ENCODE measurements at places on chromosomes 12 and 14.

- peak; percentile 39 for DNase-seq
- no peaks in the 10 kb centered on the region for H3K27me3 ChIP-seq
- peak overlapping the region; percentile 13 for H3K4me3 ChIP-seq
Measured at GRCh38 chr12:15796493-15797141, 7.4 kb upstream of the EPS8 start.

GRCh38 chr12:89649139-89649538 is 59.5 kb downstream of the ATP2B1 start:
- DNase-seq = no peak
- H3K27me3 ChIP-seq = no peaks in the 10 kb centered on the region
- H3K4me1 ChIP-seq = no peaks in the 10 kb centered on the region
- H3K36me3 ChIP-seq = peaks cover 10% of the 10 kb centered on the region

GRCh38 chr12:11827091-11828061 is 177.9 kb downstream of the ETV6 start:
- no peaks in the 10 kb centered on the region for H3K4me1 ChIP-seq
- H3K27me3 ChIP-seq = no peaks in the 10 kb centered on the region

DNA sequence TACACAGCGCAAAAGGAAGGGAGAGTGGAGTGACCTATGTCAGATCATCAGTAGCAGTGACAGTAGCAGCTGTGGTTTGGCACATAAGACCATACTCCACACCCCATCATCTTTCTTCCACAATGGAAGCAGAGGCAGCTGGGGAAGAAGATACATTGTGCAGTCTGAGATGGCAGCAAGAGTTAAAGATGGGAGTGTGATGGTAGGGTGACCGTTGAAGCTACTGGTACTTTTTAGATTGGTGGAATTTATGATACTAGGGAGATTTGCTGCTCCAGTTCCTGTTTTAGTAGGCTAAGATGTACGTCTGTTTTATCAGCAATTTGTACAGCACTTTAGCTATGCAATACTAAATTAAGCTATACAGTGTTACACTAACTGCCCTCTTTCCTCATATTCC is 291.0 kb downstream of the FUT8 start:
- no peak for DNase-seq
- H3K36me3 ChIP-seq = peaks cover 17% of the 10 kb centered on the region
- no peak overlapping the region for H3K4me3 ChIP-seq
- H3K27ac ChIP-seq = no peak overlapping the region
- H3K27me3 ChIP-seq = no peaks in the 10 kb centered on the region
- H3K4me1 ChIP-seq = no peaks in the 10 kb centered on the region

DNA sequence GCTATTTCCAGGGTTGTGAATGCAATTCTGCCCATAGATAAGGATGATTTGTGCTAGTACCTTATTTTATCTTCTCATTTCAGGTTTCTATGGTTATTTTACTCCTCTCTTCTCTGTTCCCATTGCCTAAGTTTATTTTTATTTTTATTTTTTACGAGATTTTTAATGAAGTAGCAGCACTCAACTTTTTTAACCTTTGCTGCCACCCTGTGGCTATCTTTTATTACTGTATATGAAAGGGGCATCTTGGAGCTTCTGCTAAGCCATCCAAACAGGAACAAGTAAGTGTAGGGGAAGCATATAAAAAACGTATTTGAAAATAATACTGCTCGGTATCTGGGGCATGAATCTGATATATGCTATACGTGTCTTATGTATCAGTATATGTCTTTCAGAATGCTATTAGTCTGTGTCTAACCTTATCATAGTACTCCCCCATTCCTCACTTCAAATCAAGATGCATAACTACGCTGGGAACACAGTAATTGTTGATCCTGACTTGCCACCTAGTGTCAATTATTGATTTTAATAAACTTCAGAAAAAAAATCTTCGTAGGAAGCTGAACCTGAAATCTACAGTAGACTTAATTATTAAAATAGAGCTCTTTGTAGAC is 60.3 kb downstream of the KLRG1 start:
- H3K4me1 ChIP-seq = no peaks in the 10 kb centered on the region
- H3K4me3 ChIP-seq = no peak overlapping the region
- peaks cover 13% of the 10 kb centered on the region for H3K27me3 ChIP-seq
- peak; percentile 34 for DNase-seq
- no peak overlapping the region for H3K27ac ChIP-seq

DNA sequence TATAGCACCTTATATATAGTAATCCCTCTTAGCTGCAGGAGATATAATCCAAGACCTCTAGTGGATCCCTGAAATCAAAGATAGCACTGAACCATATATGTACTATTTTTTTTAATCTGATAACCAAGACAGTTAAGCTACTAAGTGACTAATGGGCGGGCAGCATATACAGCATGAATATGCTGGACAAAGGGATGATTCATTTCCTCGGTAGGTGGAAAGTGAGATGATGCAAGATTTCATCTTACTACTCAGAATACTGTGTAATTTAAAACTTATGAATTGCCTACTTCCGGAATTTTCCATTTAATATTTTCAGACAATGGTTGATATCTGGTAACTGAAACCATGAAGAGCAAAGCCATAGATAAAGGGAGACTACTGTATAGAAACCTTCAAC is 36.2 kb downstream of the PRMT8 start:
- no peak overlapping the region for H3K27ac ChIP-seq
- peaks cover 45% of the 10 kb centered on the region for H3K27me3 ChIP-seq
- no peaks in the 10 kb centered on the region for H3K36me3 ChIP-seq
- DNase-seq = peak; percentile 46

GRCh38 chr14:79701371-79701770 is 509.9 kb downstream of the DIO2 start:
- H3K36me3 ChIP-seq = no peaks in the 10 kb centered on the region
- H3K27me3 ChIP-seq = peaks cover 14% of the 10 kb centered on the region
- DNase-seq = no peak
- H3K4me3 ChIP-seq = no peak overlapping the region
- no peak overlapping the region for H3K27ac ChIP-seq
- no peaks in the 10 kb centered on the region for H3K4me1 ChIP-seq

DNA sequence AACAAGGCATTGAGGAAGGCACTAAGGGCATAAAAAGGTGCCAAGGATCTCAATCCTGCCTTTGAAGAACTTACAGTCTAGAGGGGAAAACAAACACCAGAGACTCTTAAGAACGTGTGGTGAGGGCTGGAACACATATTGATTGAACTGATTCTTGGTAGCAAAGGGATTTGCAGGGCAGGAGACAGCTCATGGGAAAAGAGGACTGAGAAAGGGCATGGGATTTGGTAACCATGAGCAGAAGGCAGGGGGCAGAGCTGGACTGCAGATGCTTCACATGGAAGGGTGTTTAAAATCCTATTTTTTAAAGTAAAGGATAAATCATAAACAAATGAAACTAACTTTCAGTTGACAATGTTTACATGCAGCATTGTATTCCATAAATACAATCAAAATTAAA is 203.1 kb downstream of the ITPR2 start:
- H3K27me3 ChIP-seq = no peaks in the 10 kb centered on the region
- no peak for DNase-seq
- H3K36me3 ChIP-seq = no peaks in the 10 kb centered on the region
- H3K4me1 ChIP-seq = peaks cover 6% of the 10 kb centered on the region
- no peak overlapping the region for H3K4me3 ChIP-seq

All from PC-9 (cell line).